Fibroblast of pulmonary artery (primary cell): ENCODE measurements at places on chromosomes 4 and X.

- DNase-seq = no peak
Observed at GRCh38 chr4:138542191-138542776, 300.1 kb upstream of the SLC7A11 start.

DNA sequence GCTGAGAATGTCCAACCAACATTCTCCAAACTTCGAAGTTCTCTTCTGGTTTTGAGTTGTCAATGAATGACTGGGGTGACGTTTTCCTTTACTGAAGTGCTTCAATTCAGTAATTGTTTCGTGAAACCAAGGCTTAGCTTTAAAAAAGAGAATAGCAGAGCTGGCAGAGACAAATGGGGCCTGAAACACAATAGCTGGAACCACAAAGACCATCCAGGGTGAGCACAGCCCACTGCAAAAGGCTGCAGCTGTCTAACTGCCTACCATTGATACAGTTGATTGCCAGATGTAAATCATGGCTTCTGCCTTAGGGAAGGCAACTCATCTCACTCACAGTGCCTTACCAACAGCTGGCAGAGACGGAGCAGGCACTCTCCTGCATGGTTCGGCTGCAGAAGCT lies 78.7 kb upstream of the ZNF518B start:
- DNase-seq = no peak

- DNase-seq = no peak
Observed at GRCh38 chrX:152177052-152177451, 38.7 kb upstream of the MAGEA10 start.

- peak; percentile 53 for DNase-seq
Observed at GRCh38 chr4:155094201-155094820, 114.1 kb upstream of the NPY2R start.

GRCh38 chr4:99885063-99885664 lies 9.1 kb downstream of the LAMTOR3 start:
- peak; percentile 65 for DNase-seq

DNA sequence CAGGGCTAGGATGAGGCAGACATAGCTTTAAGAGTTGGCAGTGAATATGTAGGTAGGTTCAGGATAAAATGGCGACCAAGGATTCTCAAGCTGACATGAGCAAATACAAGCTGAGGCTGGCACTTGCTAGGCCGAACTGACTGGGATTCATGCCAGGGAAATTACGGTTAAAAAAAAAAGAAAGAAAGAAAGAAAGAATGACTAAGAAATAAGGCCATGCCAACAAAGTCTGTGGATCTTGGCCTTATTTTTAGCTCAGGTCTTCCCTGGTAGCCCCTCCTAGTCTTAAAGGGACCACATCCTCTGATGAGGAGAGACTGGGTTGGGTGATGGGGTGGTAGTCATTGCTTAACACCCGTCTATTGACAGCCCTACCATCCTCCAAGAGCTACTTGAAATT lies 64.4 kb upstream of the KLHL13 start:
- DNase-seq = peak; percentile 32

GRCh38 chr4:153794006-153794405 lies 5.1 kb upstream of the SFRP2 start:
- no peak for DNase-seq

DNA sequence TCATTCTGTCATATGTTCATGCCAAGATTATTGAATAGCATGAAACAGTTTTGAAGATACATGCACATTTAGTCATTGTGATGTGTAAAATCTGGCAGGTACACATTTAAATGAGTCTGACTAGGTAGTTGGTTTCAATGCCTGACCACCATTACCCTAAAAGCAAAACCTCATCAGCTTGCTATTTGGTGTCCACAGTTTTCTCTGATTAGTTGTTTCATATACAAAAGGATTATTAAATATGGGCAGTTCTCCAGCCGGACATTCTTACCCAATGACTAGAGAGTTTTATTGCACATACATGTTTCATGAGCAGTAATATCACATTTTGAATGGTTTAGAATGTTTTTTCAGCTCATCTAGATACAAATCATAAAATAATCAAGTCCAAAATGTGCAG lies 23.7 kb downstream of the DCHS2 start:
- no peak for DNase-seq

GRCh38 chr4:165059386-165059785 lies 5.7 kb downstream of the TRIM75 start:
- no peak for DNase-seq

- no peak for DNase-seq
Observed at GRCh38 chrX:118779581-118779980, 44.0 kb upstream of the ZCCHC12 start.

GRCh38 chrX:141904262-141904661 lies 568 bp downstream of the MAGEC1 start:
- no peak for DNase-seq

GRCh38 chr4:81422595-81422994 lies 49.1 kb downstream of the RASGEF1B start:
- no peak for DNase-seq

GRCh38 chrX:138026211-138026610 lies 460.3 kb downstream of the ZIC3 start:
- DNase-seq = no peak

DNA sequence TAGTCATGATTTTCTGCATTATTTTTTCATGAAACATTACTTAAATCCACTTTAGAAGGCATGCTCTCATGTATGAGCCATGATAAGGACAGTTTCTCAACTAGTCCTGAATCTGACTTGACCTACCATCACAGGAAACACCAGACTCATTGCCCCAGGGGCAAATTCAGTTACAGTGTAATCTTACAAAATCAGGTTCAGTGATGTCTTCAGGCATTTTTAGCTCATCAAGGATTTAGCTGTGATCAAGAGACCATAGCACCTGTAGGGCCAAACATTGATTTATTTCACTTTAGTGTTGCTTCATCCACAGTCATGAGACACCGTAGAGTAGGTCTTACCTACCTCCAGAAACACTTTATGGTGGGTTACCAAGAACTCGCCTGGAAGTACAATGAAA lies 3.1 kb upstream of the TASL start:
- no peak for DNase-seq

- DNase-seq = peak; percentile 31
Observed at GRCh38 chr4:32847461-32847860, 2127.3 kb downstream of the PCDH7 start.

- no peak for DNase-seq
Observed at GRCh38 chr4:77629885-77630284, 24.3 kb downstream of the CXCL13 start.

- DNase-seq = no peak
Observed at GRCh38 chr4:130034876-130035275, 938.9 kb downstream of the C4orf33 start.
